GM03348 (cell line): ENCODE measurements at places on chromosomes 4 and X.

DNA sequence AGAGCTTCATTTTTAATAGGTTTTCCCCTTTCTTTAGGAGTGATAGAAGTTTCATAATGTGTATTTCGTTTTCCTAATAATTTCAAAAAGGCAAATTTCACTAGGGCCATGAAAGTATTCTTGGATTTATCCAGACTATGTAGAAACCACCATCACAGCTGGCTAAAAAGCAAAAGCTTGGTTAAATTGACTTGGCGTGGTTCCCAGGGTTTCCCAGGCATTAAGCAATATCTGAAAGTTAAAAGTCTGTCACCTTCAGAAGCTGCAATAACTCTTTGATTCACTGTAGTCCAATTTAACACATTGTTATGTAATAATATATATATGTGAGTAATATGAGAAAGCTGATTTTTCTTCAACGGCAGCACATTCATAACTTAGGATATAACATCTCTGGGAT is 38.3 kb downstream of the NDNF start:
- DNase-seq: peak; percentile 18

- no peak for DNase-seq
Observed at GRCh38 chr4:44186096-44186849, 262.3 kb downstream of the KCTD8 start.

- peak; percentile 77 for DNase-seq
Observed at GRCh38 chr4:25441519-25442117, 64.6 kb downstream of the ANAPC4 start.

DNA sequence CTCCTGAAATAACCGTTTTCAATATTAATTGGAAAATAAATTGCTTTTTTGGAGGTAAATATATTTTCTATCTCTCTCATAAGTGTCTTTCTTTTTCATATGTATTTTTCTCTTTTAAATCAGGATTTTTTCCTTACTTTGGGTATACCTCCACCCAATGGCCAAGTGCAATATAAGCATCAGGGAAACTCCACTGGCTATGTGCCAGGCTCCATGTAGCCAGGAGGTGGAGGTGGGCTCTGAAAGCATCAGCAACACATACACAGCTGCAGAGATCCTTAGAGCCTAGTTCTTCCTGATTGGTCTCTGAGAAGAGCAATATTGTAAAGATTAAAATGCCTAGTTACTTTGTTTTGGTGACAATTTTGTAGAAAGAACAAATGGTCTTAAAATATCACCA is 3.4 kb downstream of the GABRA2 start:
- no peak for DNase-seq

DNA sequence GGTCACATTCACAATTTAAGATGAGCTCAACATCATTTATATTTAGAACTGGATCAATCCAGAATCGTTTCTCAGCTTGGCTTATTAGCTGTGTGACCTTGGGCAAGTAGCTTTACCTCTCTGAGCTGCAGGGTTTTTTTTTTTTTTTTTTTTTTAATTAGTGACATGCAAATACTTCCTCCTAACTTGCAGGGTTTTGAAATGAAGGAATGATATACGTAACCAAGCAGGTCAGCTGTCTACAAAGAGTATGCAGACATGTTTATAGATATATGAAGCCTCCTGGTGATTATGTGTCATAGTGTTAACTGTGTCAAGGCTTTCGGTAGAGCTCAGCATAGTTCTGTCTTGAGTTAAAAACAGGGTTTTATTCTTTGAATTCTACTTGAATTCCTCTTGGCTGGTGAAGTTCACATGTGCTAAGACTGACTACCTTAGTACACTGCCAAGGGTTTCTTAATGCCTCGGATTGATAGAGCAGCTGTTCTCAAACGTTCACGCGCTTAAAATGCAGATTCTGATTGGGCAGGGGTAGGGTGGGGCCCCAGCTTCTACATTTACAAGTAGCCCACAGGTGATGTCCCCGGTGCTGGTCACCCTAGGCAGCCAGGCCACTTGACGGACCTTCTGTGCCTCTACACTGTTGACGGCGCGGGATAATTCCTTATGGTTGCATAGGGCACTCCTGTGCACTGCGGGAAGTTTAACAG is 654 bp upstream of the STS start:
- no peak for DNase-seq
